A549 treated with ZK216348 at 1 μM for 4 hours (cell line): ENCODE measurements at places on chromosomes 7 and 10. TPM values are rescaled to one million over a fixed set of nuclear protein-coding genes. Genes with fewer than 3 reads are reported as not detected.

Gene NANOS1
- 2.1 to 3.1 TPM (median 2.8 TPM) in 5 replicates for total RNA-seq

Gene ZNF804B
- not detected in 5 replicates for total RNA-seq

Gene FBXL13
- total RNA-seq, result 0.33 to 0.83 TPM (median 0.36 TPM) in 5 replicates

Gene LRRD1
- not detected in 5 replicates for total RNA-seq

Gene ARL3
- 13.3 to 18.6 TPM (median 13.9 TPM) in 5 replicates for total RNA-seq

Gene AFAP1L2
- 21.1 to 27.8 TPM (median 23.9 TPM) in 5 replicates for total RNA-seq

Gene RBP4
- 5.1 to 10.1 TPM (median 9.7 TPM) in 5 replicates for total RNA-seq

Gene LIPJ
- total RNA-seq, result not detected in 5 replicates

Gene GPC2
- 0.37 to 1.0 TPM (median 0.92 TPM) in 5 replicates for total RNA-seq

Gene MASTL
- total RNA-seq, result 16.2 to 26.1 TPM (median 18.8 TPM) in 5 replicates

Gene SPDYE11
- not detected in 5 replicates for total RNA-seq

Gene MOGAT3
- not detected in 5 replicates for total RNA-seq

Gene C10orf67
- total RNA-seq, result 0.06 TPM in 1 of 5 replicates, not detected in the others

Gene GPR26
- total RNA-seq, result not detected in 5 replicates

Gene FAM241B
- 13.3 to 22.9 TPM (median 18.8 TPM) in 5 replicates for total RNA-seq

Gene FGFBP3
- total RNA-seq, result 1.7 to 3.2 TPM (median 2.5 TPM) in 5 replicates

Gene ATP5MK
- total RNA-seq, result 413 to 657 TPM (median 444 TPM) in 5 replicates

Gene MAGI2
- total RNA-seq, result 0.31 to 0.60 TPM (median 0.48 TPM) in 5 replicates

Gene ATE1
- 14.3 to 22.6 TPM (median 19.9 TPM) in 5 replicates for total RNA-seq

Gene PTCD1
- 5.2 to 8.7 TPM (median 7.5 TPM) in 5 replicates for total RNA-seq

Gene PHKG1
- 0.12 to 0.68 TPM (median 0.52 TPM) in 5 replicates for total RNA-seq

Gene ZNF33A
- 6.7 to 9.3 TPM (median 7.8 TPM) in 5 replicates for total RNA-seq

Gene TMEM229A
- not detected in 5 replicates for total RNA-seq

Gene ADRB1
- total RNA-seq, result 0.70 to 1.4 TPM (median 1.2 TPM) in 5 replicates

Gene POU6F2
- total RNA-seq, result not detected in 5 replicates

Gene HOXA3
- 3.8 to 9.6 TPM (median 8.0 TPM) in 5 replicates for total RNA-seq

Gene RET
- 0.37 to 0.80 TPM (median 0.59 TPM) in 5 replicates for total RNA-seq

Gene SCART1
- 0.07 to 0.31 TPM (median 0.21 TPM) in 5 replicates for total RNA-seq

Gene KCNIP2
- 0.55 to 1.3 TPM (median 0.98 TPM) in 5 replicates for total RNA-seq

Gene CXCL12
- total RNA-seq, result 0.08 to 0.25 TPM (median 0.20 TPM) in 3 of 5 replicates, not detected in the others

Gene CALHM3
- total RNA-seq, result 0.27 to 0.55 TPM (median 0.32 TPM) in 5 replicates

Gene INMT
- total RNA-seq, result not detected in 5 replicates

Gene AUTS2
- 2.3 to 5.9 TPM (median 4.3 TPM) in 5 replicates for total RNA-seq

Gene CHST3
- total RNA-seq, result 31.8 to 48.4 TPM (median 41.8 TPM) in 5 replicates

Gene MMP21
- total RNA-seq, result not detected in 5 replicates

Gene CNPY1
- not detected in 5 replicates for total RNA-seq

Gene TRAPPC14
- total RNA-seq, result 8.3 to 14.8 TPM (median 12.9 TPM) in 5 replicates

Gene FOXI2
- total RNA-seq, result not detected in 5 replicates

Gene HOXA7
- total RNA-seq, result 4.6 to 6.0 TPM (median 4.7 TPM) in 5 replicates

Gene FBXO24
- 0.07 to 0.40 TPM (median 0.15 TPM) in 3 of 5 replicates, not detected in the others for total RNA-seq

Gene NSUN6
- 3.6 to 5.1 TPM (median 4.0 TPM) in 5 replicates for total RNA-seq

Gene CDNF
- total RNA-seq, result 0.52 to 1.4 TPM (median 1.1 TPM) in 5 replicates

Gene OR13A1
- total RNA-seq, result not detected in 5 replicates

Gene PVRIG
- not detected in 5 replicates for total RNA-seq

Gene PIK3AP1
- total RNA-seq, result 0.47 to 0.99 TPM (median 0.63 TPM) in 5 replicates

Gene CPN1
- total RNA-seq, result 0.16 to 0.28 TPM (median 0.22 TPM) in 4 of 5 replicates, not detected in the other

Gene MEOX2
- not detected in 5 replicates for total RNA-seq

Gene PLEKHA8
- 4.5 to 6.7 TPM (median 6.0 TPM) in 5 replicates for total RNA-seq

Gene NEUROG3
- not detected in 5 replicates for total RNA-seq

Gene ZNF365
- total RNA-seq, result 0.79 to 1.3 TPM (median 0.93 TPM) in 5 replicates

Gene MCM10
- 20.0 to 30.1 TPM (median 23.6 TPM) in 5 replicates for total RNA-seq

Gene GALNT17
- not detected in 5 replicates for total RNA-seq

Gene C10orf105
- total RNA-seq, result not detected in 5 replicates
